Activated CD4-positive, alpha-beta T cell treated with anti-CD3 and anti-CD28 coated beads, Interleukin-2, amount 10 ng/mL, durations not matched to agents 24 days and 14 days (primary cell): ENCODE measurements at places on chromosomes 11 and 22.

DNA sequence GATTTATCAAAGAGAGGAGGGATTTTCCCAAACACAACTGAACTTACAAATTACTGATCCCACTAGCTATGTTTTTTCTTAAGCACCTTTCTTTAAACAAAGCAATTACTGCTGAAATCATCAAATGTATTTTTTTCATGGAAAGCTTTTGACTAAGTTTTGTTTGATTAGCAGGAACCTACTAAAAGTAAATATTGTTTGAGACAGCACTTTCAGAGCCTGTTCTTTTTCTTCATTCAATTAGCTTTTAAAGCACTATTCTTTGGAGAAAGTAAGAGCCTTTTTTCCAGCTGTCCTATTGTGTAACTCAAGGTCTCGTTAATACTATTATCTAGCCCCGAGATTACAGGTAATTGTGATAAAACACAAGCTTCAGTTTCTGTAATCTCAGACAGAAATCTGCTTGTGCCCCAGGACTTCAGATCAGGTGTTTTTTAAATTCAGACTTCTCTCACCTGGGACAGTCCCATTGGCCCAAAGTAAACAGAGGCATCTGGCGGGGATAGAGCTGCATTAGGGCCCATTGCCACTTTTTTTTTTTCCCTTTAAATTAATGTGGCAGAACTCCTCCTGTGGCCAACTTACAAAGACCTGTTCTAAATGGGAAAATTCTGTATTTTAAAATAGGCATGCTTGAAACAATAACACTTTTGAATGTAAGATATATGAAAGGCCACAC is 11.0 kb downstream of the CSTPP1 start:
- no peak for DNase-seq

- DNase-seq = no peak
Measured at GRCh38 chr11:31871310-31872075, 60.4 kb upstream of the PAX6 start.

GRCh38 chr11:121645596-121645995 is 192.8 kb upstream of the SORL1-AS1 start:
- no peak for DNase-seq

GRCh38 chr11:100734743-100735527 is 47.8 kb downstream of the ARHGAP42 start:
- no peak for DNase-seq

DNA sequence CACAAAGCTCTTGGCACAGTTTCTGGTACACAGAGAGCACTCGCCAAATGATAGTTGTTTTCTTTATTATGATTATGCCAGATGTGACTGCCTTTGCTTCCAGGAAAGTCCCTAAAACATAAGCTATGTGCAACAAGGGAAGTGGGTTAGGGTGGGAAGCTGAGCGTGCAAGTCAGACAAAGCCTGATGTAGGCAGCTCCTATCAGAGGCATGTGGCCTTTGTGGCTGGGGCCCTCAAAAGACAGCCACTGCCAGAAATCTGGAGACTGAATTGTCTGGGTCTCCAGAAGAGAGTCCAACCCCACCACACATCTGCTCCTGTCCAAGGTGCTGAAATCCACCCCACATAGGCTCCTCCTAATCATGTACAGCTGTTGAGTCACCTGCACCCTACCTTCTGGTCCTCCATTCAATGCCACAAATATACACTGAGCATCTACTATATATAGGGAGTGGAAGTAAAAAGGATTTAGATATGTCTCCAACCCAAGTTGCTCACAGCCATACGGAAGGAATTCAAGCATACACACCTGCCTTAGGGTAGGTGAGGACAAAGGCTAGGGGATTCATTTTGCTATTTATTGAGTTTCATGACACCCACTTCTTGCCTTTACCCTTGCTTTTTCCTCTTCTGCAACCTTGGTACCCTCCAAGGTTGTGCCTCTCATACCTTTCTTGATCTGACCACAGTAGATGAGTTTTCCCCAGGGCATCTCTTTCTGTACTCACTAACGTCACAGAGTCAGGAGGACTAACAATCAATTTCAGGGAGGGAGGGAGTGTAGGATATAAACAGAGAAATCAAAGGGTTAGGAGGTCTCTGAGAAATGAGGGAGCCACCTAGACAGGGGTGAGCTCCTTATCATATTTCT is 12.4 kb downstream of the SEC14L3 start:
- DNase-seq = peak; percentile 86

DNA sequence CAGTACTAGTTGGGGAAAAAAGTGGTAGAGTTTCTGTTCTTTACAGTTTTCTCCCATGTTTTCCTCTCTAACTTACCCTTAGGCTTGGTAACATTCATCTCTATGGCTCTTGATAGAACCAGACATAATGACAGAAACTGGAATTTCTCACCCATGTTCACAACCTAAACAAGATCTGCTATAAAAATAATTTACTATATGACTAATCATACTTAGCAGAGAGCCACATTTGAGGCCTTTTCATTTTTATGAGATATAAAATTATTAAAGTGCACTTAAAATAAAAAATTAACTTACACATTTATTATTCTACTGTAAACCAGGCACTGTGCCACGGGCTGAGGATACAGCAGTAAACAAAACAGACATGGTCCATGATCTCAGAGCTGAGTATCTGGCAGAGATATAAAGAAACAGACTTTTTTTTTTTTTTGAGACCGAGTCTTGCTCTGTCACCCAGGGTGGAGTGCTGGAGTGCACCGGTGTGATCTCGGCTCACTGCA is 98.1 kb downstream of the GAB2 start:
- no peak for DNase-seq

DNA sequence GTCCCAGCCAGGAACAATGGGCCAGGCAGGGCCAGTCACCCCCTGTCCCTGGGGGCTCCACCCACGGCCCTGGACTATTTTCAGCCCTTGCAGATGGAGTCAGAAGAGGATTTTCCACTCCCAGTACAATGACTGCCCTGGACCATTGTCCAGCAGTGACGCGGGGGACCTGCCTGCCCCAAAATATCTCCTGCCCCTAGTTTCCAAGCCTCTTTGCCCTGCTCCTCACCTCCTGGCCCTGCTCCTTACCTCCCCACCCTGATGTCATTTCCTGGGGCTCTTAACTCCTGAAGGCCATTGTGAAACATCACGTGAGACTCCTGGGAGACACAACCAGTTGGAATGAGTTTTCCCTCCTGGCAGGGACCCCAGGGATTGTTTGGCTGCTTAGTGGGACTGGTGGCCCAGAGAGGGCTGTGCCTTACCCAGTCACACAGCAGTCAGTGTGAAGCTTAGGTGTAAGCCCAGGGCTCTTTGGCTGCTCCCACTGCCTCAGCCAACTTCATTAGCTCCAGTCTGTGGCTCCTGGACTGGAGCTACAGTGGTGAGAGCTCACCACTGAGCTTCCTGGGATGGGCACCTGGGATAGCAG is 22.2 kb downstream of the P2RY2 start:
- no peak for DNase-seq

GRCh38 chr11:71244116-71244810 is 8.1 kb downstream of the SHANK2 start:
- no peak for DNase-seq

DNA sequence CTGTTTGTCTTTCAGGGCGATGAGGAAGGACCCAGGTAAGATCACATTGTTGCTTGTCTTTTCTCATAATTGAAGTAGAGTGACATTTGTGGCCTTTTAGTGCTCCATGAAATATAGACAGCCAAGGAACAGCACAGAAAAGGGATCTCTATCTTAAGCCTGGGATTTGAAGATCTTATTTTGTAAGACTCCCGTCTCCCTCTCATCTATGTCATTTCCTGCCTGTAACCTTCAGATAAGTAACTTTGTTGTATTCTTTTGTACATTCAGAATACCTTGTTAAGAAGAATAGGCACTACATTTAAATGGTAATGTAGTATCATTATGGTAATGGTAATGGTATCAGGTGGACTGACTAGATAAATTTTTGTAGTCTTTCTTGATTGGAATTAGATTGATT is 72.8 kb downstream of the TRIM44 start:
- no peak for DNase-seq

DNA sequence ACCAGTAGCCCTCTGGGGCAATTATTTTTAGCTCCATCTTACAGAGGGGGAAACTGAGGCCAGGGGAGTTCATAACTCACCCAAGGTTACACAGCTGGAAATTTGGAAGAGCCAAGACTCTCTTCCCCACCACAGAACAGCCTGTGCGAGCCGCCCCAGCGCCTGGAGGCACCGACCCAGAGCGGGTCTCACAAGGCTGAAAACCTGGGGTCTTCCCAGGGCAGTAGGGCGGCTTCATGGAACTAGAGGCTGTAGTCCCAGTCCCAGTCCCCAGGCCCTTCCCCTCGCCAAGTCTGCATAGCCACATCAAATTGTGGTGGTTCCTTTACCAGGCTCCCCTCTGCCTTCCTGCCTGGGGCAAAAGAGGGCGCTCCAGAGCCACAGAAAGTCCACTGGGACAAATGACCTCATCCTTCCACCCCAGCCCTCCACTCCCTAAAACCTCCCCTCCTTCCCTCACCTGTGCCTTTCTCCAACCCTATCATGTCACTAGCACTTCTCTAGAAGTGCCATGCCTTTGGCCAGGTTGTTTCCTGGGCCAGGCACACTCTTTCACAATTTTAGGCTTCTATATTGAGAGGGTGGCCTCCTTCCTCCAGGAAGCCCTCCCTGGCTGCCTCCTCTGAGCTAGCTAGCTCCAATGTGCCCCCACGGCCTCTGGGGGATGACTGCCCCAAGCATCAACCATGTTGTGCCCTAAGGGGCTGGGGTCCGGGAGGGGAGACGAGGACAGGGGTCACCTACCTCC is 15.2 kb upstream of the CDC42EP1 start:
- DNase-seq = peak; percentile 88

GRCh38 chr11:8219257-8220021 is 44.2 kb downstream of the LMO1 start:
- peak; percentile 66 for DNase-seq

- no peak for DNase-seq
Measured at GRCh38 chr11:19953909-19954308, 206.4 kb downstream of the DBX1 start.

DNA sequence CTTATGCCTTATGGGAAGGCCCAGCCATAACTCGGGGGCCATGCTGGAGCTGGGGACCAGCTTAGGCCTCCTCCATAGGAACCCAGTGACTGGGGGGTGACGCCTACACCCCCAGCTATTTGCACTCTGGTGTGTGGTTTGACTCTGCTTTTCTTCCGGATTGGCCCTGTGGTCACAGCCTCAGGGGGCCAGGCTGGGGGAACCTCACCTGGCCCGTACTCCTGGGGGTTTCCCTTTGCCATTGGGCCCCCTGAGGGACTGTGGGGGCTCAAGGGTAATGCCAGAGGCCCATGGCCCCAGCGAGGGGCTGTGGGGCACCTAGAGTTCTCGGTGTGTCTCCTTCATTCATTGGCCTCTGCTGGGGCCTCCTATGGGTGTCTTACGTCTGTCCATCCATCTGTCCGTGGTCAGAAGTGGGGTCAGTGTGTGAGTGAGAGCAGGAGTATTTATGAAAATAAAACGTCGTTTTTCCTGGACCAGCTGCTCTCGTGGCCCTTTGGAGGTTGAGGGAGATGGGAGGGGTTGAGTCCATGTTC is 6.3 kb upstream of the SH3BP1 start:
- peak; percentile 77 for DNase-seq

DNA sequence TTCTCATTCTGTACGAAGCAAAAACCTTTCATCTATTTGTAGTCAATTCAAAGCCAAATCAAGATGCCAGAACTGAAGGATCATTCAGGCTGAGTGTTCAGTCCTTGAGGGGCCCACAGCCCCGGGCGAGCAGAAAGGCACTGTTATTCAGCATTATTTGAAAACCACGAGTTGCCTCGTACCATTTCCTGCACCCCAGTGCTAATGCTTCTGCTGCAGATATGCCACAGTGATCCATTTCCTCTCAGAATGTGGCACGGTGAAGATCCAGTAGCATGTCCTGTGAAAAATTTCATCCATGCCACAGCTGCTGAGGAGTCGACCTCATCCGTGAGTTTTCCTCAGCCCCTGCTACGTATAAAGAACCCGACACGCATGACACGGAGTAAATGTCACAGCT is 85.4 kb downstream of the OSBP2 start:
- no peak for DNase-seq

GRCh38 chr11:69368119-69368880 is 74.3 kb downstream of the MYEOV start:
- no peak for DNase-seq

- peak; percentile 82 for DNase-seq
Measured at GRCh38 chr22:37627545-37627944, 11.9 kb upstream of the SH3BP1 start.

GRCh38 chr11:77170107-77170506 is 42.1 kb downstream of the MYO7A start:
- no peak for DNase-seq

GRCh38 chr22:48752451-48753380 is 1075.0 kb downstream of the BRD1 start:
- no peak for DNase-seq

DNA sequence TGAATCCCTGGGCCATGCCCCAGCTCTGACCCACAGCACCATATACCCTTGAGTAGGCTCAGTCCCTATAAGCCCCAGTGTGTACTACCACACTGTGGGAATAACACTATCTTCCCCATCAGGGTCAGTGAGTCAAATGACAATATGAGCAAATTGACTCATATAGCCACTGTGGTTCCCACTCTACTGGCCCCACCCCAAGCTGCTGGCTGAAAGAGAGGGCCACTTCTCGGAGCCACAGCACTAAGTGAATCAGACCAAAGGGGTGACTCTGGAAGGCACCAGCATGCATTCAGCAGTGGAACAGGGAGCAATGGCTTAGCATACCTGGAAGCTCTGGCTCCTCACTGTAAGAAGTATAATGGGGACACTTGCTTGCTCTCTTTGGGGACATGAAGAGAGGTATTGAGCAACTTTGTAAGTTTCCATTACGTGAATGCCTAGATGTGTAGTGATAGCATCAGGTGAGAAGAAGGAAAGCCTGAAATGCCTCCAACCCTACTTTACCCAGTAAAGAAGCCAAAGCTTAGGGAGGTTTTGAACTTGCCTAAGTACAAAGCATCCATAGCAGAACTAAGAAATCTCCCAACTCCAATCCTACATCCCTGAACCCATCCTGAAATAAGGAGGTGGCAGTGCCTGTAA is 13.5 kb downstream of the CD59 start:
- DNase-seq = peak; percentile 76

- DNase-seq = no peak
Measured at GRCh38 chr11:62602141-62603071, 741 bp upstream of the MTA2 start.

- no peak for DNase-seq
Measured at GRCh38 chr11:96055706-96056387, 131.9 kb upstream of the MTMR2 start.

- no peak for DNase-seq
Measured at GRCh38 chr11:96580476-96581040, 190.7 kb downstream of the JRKL start.

- no peak for DNase-seq
Measured at GRCh38 chr11:116072601-116073410, 568.6 kb upstream of the CADM1 start.

GRCh38 chr11:114036147-114036811 is 23.2 kb upstream of the ZBTB16 start:
- peak; percentile 83 for DNase-seq

GRCh38 chr11:9790703-9791102 is 126.8 kb downstream of the SWAP70 start:
- no peak for DNase-seq

- no peak for DNase-seq
Measured at GRCh38 chr11:87263979-87264378, 226.2 kb downstream of the TMEM135 start.

- DNase-seq = no peak
Measured at GRCh38 chr11:30774496-30775232, 188.5 kb upstream of the MPPED2 start.

GRCh38 chr11:128894685-128895084 is 3.5 kb downstream of the KCNJ5 start:
- DNase-seq = no peak
